ENCODE measurements at places on chromosomes 4 and X.

- no peak for DNase-seq
Measured at GRCh38 chrX:153955228-153955732, 10.8 kb upstream of the RENBP start.

- DNase-seq: no peak
Measured at GRCh38 chrX:19097553-19098283, 24.6 kb downstream of the ADGRG2 start.

DNA sequence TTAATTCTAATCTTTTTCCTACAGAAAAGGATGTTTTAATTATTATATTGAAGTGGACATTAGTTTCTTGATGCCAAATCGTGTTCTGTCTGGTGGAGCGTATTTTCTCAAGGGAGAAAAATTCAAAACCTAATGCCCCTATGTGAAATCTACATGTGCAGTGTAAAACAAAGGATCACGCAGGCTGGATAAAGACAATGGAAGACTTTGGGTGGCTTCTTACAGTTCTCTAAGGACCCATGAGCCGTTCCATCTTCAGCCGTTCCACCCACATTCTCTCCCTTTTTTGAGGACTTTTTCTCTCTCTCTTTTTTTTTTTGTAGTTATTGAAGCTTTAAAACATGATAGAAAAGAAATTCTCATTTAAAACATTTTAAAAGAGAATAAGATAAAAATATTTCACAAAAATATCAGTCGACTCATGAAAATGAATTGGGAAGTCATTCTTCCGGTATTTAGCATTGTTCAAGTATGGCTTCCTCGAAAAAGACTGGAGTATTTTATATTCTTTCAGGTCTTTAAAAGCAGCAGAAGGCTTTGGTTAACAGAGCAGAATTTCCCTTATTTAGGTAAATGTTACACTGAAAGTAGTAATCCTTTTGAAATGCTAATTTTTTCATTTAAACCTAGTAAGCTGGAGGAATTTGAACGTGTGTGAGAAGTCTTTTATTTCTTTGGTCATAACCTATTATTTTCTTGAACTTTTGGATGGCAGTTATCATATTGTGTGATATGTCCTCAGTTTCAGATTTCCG, 11.0 kb downstream of the TENM3 start:
- DNase-seq: no peak

DNA sequence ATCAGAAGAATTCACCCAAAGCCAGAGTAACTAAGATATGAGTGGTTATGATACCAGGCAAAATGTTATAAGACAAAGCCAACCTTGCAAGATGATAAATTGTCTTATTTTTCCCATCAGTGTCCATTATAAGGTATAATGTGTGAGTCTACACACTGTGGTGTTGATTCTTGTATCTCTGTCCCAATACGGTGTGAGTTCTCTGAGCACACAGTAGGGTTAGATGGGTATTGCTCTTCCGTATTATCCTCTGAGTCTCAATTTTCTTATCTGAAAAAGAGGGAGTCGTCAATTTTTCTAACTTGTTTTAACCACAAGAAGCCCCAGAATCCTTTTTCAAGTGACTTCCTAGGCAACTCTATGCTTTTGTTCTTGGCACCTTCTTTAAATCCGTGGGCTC, 69.9 kb downstream of the HMGB2 start:
- DNase-seq: no peak

- DNase-seq: no peak
Measured at GRCh38 chr4:139593091-139593564, 37.1 kb upstream of the SETD7 start.

DNA sequence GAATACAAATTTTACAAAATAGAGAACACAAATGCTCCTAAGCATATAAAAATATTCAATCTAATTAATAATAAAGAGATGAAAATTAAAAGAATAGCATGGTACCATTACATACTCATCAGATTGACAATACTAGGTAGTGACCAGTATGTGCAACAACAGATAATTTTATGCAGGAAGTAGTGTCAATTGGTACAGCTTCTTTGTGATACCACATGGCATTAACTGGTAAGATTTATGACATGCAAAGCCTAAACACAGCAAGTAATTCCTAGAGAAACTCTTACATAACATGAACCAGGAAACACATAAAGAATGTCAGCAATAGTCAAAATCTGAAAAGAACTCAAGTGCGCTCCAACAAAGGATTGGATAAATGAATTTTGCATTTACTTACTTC, 26.3 kb downstream of the CXCL2 start:
- no peak for DNase-seq

DNA sequence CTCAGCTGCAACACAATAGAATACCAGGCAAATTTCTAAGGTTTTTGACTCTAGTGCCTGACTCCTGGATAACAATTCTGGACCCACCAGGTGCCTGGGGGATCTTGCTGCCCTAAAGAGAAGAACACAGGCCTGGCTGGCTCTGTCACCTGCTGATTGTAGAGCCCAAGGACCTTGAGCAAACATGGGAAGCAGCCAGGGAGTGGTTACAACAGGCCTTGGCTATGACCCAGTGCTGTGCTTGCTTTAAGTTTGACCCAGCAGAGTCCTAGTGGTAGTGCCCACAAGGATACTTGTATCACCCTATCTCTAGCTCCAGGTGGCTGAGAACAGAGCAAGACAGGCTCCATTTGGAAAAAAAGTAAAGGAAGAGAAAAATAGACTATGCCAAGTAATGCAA, 176.8 kb upstream of the DCAF12L2 start:
- no peak for DNase-seq

GRCh38 chrX:49838374-49838773, 9.3 kb downstream of the PAGE4 start:
- no peak for DNase-seq

DNA sequence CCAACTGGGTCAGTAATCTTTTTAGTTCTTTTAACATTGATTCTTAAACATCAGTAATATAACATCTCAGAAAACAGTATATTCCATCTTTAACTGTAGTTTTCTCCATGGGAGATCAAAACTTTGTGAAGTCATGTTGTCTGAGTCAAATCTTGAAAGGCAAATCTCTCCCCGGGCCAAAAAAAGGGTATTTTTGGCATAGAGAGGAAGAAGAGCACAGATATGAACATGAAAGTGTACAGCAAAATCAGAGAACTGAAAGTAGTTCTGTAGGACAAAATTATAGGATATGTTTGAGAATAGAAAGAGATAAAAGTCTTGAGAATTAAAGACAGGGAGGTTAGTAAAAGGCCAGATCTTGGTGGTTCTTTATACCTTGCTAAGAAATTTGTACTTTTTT, 176.4 kb upstream of the GYPA start:
- no peak for DNase-seq

DNA sequence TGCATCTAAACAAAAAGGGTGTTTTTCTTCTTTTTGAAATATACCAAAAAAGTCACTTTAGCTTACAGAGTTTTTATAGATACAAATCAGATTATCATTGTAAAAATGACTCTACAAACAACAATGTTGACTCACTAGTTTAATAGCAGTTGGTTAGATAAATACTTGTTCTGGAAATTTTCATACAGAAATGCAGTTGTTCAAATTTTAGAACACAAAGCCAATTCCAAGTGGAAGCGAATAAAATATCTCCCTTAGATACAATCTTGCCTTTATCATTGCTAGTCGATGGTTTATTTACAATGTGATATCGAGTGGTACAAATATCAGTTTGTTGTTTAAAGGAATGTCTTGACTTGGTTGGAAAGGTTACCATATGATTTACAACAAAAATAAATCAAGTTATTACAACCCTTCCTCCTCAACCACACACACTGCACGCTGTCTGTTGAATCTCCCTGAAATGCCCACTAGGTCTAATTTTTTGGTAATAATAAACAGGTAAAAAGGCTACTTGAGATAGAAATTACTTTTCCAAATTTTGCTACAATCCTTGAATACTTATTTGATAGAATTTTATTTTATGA, 114.8 kb downstream of the CDS1 start:
- no peak for DNase-seq

GRCh38 chr4:151540728-151541388, 131.9 kb downstream of the FHIP1A start:
- no peak for DNase-seq

GRCh38 chr4:6056976-6057766, 38.9 kb upstream of the C4orf50 start:
- DNase-seq: no peak

DNA sequence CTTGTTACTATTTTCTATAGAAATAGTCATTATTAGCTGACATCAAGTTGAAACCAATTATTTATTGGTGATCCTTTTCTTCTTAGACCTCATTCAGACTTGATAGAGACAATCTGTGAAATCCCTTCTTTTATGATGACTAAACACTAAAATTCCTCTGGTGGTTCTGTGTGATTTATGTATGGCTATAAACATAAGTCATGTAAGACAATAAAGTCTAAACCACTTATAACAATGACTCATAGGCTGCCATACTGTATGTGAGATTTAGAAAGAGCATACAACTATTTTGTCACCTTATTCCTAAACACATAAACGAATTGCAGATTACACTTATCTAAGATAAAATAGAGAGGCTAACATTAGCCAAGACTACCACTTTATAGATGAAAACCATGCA, 101.1 kb upstream of the PRR32 start:
- no peak for DNase-seq

DNA sequence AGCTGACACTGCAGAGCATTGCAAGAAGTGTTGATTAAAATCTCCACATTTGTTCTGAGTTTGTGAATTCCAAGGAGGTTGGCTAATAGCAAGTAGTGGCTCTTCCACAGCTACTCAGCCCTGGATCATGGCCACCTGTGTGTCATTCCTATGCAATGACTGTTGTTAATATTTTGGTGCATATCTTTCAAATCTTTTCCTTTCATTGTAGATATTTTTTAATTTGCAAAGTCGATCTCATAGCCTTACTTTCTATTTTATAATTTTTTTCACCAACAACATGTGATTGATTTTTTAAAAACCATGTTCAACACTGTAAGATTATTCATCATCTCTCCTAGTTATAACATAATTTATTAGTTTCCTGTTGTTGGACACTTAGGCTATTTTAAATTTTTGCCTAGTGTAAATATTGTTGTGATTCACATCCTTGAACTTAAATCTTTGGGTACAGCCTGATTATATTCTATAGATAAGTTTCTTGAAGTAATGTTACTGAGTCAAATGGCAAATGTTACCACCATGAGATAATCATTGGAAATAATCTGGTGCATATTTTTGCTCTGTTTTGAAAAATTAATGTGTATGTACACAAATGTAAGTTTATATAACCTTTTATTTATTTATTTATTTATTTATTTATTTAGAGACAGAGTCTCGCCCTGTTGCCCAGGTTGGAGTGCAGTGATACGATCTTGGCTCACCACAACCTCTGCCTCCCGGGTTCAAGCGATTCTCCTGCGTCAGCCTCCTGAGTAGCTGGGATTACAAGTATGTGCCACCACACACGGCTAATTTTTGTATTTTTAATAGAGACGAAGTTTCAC, 17.1 kb upstream of the ARHGAP10 start:
- no peak for DNase-seq

GRCh38 chr4:181181331-181181730, 1061.9 kb upstream of the TENM3 start:
- DNase-seq: no peak

DNA sequence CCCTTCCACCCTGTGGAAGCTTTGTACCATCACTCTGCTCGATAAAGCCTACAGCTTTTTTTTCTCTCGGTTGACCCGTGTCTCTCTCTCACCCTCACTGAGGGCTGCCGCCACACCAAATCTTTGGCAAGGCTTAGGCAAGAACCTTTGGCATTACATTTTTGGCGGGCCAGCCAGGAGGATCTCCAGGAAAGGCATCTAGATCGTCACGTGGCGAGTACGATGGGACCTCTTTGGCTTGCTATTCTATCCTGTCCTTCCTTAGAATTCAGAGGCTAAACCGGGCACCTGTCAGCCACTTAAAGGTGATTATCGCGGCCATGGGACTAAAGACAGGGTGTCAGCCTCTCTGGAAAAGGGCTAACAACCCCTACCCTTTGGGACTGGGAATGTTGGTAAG, 96.2 kb downstream of the UGT2B28 start:
- DNase-seq: no peak

- no peak for DNase-seq
Measured at GRCh38 chr4:110950731-110951130, 327.9 kb upstream of the PITX2 start.

Data from stimulated activated CD8-positive, alpha-beta memory T cell treated with anti-CD3 and anti-CD28 coated beads, Interleukin-7, amount 100 ng/mL, for 4 hours (primary cell).